Stimulated activated CD4-positive, alpha-beta T cell treated with anti-CD3 and anti-CD28 coated beads, Interleukin-12 subunit alpha, Interleukin-12 subunit beta, amount 100 ng/mL, for 4 hours (primary cell): ENCODE measurements at places on chromosomes 7 and 10.

DNA sequence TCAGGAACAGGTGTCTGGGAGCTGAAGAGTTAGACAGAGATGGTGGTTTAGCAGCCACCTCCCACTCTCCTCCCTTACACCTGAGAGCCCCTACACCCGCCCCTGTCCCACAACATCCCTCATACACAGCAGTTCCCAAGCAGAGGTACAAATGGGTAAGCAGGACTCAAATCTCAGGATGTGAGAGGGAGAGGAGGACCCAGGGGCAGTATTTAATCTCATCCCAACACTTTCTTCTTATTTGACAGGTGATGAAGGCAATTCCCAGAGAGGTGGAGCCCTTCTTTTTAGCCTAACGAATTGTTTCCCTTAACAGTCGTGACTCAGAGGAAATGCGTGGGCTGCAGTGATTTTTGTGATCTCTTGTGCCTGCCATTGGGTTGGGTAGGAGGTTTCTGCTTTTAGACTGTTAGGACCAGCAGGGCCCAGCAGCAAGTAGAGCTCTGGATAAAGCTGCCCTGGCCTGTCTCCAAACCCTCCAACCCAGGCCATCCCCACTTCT is 191.3 kb downstream of the HECW1 start:
- DNase-seq: peak; percentile 52

DNA sequence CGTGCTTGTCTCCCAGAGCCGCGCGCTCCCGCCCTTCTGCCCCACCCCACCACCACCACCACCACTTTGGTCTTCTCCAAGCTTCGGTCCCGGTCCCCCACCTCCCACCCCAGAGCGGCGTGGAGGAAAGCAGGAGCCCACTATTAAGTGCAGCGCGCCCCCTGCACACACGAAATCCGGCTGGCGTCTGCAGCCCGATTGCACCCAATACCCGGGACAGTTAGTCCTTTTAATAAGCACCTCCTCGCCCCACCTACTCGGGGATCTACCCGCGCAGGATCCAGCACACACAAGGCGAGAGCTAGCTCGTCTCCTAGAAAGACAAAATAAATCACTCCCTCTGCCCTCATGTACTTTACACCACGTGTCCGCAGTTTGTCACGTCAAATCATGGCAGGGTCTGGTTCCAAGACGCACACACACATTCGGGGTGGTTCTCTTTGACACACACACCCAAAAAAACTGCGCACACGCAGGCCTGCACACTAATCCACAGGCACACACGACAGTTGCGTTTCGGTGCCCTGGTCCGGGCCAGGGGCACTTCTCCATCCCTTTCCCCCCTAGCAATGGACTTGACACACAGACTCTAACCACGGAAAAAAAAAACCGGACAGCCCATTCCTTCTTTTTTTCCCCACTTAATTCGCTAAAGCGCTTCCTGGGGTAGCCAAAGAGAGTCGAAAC is 1.6 kb downstream of the SFMBT2 start:
- DNase-seq: peak; percentile 38

DNA sequence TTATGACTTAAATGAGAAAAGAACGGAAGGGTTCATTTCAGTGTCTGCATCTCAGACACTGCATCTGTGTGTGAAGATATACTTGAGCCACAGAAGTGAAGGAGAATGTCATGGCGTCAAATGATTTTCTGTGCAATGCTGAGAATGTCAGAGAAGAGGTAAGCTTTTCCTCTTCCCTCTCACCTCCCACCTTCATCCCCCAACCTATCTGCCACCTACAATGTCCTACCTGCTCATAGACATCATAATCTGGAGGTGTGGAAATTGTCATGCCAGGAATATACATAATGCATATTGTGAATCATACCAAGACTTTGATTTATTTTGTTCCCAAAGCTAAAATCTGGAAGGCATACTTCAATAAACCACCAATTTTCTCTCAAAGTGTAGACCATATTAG is 53.7 kb downstream of the CTTNBP2 start:
- DNase-seq: no peak

- no peak for DNase-seq
These were observed 596.9 kb downstream of the PHTF2 start for GRCh38 chr7:78395298-78396036.

DNA sequence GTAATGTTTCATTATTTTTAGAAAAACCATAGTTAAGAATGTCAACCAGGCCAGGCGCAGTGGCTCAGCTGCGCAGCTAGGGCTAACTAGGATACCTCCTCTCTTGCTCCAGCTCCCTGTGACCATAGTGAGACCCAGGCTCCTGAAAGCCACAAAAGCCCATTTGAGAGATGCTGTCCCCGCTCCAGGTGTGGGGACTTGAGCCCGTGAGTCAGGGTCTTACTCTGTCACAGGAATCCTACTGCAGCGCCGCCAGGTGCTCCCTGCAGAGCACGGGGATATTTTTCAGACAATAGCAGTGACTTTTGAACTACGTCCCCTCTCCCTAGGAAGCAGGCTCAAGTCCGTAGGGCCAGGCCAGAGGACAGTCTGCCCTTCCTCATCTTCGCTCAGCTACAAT is 75.6 kb upstream of the NRBF2 start:
- DNase-seq: no peak

DNA sequence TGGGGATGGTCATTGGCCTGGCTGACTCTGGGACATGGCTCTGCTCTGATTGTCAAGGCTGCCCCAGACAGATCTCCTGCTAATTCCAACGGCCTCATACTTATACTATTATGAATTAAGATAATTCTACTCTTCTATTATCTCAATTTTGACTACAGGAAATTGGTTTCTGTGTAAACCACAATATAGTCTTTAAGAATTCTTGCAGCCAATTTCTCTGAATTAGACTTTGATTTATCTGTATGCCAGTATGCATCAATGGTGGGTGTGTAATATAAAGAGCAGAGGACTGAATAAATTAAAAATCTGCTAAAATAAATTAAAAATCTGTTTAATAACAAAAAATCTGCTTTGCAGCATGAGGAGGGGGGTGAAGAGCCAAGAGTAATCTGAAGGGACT is 27.0 kb downstream of the HIBADH start:
- no peak for DNase-seq

- DNase-seq: no peak
These were observed 153.2 kb downstream of the MAD1L1 start for GRCh38 chr7:2079332-2080059.

DNA sequence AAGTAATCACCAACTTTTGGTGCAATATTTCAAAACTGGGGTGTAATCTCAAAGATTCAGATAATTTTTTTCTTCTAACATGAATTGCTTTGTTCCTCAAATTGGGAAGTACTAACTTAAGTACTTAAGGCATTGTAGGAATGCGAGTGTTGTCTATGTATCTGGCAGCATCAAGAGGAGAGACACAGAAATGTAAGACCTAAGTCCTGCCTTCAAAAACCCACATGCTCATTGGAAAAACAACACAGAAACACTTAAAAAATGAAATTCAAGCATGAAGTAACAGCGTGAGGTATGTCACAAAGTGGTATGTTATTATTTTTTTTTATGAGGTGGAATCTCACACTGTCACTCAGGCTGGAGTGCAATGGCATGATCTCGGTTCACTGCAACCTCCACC is 288.5 kb downstream of the ZEB1 start:
- DNase-seq: no peak

- DNase-seq: no peak
These were observed 90.3 kb upstream of the ZNF438 start for GRCh38 chr10:31121757-31122577.

GRCh38 chr7:108090791-108091460 is 39.2 kb downstream of the LAMB4 start:
- no peak for DNase-seq

DNA sequence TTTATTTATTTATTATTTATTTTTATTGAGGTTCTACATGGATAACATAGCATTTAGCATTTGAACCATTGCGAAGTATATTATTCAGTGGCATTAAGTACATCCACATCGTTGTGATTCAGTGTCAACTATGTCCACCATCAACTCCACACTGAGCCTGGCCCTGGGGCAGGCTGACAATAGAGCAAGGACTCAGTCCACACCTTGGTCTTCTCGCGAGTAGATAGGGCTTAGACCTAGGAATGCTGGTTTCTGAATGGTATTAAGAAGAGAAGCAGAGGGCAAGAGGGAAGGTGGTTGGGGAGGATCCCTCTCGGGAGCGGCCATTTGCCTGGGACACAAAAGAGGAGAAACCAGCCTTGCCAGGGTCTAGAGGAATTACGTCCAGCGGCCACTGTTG is 599.2 kb upstream of the MGMT start:
- no peak for DNase-seq

GRCh38 chr10:119209035-119209735 is 1.8 kb downstream of the GRK5 start:
- peak; percentile 49 for DNase-seq

DNA sequence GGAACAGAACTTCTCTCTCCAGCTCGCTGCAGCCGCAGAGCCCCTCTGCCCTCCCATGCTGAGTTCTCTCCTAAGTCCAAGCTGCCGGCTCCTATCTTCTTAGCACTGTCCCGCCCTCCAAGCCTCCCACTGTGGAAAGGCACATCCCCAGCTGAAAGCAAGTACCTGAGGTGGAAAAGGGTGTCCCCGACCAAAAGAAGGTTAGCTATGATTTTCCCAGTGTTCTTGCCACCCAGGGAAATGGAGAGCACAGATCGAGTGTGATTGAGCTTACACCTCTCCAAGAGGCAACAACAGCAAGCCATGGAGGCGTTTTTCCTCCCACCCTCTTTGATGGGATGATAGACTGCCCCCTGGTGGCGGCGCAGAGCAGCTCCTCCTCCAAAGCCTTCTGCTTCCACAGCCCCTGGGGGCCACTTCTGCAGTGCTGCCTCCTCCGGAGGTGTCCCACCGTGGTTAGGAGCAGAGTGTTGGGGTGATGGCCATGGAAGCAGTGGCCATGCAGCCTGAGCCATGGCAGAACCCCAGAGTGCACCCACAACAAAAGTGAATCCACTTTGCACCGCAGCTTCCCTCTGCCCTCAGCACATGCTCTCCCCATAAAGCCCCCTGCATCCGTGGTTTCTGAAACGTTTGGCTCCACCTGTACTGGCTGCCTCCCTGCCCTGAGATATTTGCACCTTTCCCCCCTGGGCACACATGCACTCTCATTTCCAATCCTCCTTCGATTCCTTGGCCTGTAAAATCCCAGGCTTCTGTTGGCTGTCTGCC is 143.1 kb upstream of the STK17A start:
- peak; percentile 52 for DNase-seq

GRCh38 chr7:6630007-6630849 is 6.9 kb upstream of the ZNF316 start:
- DNase-seq: no peak

GRCh38 chr7:23347033-23347681 is 48.0 kb downstream of the MALSU1 start:
- DNase-seq: no peak

DNA sequence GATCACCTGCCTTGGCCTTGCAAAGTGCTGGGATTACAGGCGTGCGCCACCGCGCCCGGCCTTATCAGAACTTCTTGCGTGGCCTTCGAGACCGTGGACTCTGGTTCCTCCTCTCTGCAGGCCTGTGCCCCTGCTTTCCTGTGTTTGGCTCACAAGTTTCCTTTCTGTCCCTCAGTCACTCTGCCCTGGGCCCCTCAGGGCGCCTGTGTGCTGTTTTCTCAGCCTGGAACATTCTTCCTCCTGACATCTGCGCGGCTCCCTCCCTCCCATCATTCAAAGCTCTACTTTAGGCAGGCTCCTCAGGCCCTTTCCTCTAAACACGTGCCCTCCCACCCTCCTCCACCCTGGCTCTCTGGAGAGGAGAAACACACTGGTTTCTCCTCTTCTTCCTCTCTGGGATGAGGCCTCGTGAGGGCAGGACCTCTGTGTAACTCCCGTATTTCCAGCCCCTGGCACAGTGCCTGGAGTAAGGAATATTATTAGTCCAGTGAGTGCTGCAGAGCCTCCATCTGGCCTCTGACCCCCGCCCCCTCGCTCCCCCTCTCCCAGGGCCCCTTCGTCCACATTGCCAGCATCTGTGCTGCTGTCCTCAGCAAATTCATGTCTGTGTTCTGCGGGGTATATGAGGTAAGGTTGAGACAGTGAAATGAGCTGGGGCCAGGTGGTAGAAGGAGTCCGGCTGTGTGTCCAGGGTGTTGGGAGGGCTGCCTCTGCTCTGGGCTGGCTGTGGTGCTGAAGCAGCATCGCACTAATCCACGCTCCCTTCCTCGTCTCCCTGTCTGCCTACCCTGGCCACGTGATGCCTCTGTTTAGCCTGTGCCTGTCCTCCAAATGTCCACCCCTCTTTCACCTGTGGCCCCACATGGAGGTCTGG is 7.1 kb downstream of the CLCN1 start:
- no peak for DNase-seq

- no peak for DNase-seq
These were observed 59.6 kb upstream of the ZRANB1 start for GRCh38 chr10:124882313-124882712.

GRCh38 chr7:80603940-80604339 is 34.5 kb upstream of the CD36 start:
- no peak for DNase-seq

GRCh38 chr7:20114468-20114867 is 102.7 kb downstream of the MACC1 start:
- no peak for DNase-seq

- DNase-seq: no peak
These were observed 3.9 kb downstream of the TSPAN15 start for GRCh38 chr10:69455006-69455763.

GRCh38 chr7:50826371-50827172 is 43.9 kb upstream of the GRB10 start:
- no peak for DNase-seq
